Trophoblast cell (in vitro differentiated cells and primary cell): ENCODE measurements at places on chromosomes 16 and 17.

DNA sequence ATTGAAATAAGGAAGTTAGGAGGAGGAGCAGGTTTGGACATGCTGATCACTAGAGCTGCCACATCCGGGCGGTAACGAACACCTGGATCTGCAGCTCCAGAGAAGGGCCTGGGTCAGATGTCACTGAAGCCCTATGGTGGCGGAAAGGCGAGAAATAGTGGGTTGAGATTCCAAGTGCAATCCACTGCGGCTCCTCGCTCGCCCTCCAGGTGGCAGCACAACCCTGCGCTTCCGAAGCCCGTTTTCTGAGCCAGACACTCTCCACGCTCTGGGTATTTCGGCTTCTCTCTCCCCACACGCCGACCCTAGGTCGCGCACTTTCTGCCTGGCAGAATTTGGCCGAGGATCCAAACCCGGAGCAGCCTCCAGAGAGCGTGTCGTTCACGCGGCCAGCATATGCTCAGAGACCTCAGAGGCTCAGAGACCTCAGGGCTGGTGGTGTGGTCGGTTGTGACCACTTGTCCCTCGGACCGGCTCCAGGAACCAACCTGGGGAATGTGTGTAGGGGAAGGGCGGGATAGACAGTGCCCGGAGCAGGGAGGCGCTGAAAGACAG, 922 bp upstream of the SLC2A4 start:
- DNase-seq: peak; percentile 95

DNA sequence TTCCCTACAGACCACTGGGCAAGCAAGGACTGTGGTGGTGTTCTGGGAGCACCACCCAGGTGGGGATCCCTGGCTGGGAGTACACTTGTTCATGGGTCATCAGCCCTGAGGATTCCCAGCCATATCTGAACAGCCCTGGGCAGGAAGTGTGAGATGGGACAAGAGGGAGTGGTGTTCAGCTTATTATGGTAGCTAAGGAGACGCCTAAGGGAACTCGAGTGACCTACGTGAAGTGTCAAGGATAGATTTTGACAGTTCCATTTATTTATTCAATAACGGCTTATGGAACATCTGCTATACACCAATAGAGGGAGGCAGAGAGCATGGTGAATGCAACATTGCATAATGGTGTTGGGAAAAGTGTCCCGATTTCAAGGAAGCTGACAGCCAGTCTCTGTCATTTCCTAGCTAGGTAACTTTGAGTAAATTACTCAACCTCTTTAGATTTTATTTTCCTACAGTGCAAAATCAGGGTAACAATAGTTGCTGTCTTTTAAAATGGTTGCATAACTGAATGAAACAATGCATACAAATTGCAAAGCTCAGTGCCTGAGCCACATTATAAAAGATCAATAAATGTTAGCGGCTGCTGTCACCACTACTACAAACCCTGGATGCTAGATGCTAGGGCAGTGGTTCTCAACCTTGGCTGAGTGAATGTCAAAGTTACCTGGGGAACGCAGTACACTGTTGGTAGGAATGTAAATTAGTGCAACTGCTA, 534.1 kb downstream of the GRIN2A start:
- peak; percentile 73 for DNase-seq

DNA sequence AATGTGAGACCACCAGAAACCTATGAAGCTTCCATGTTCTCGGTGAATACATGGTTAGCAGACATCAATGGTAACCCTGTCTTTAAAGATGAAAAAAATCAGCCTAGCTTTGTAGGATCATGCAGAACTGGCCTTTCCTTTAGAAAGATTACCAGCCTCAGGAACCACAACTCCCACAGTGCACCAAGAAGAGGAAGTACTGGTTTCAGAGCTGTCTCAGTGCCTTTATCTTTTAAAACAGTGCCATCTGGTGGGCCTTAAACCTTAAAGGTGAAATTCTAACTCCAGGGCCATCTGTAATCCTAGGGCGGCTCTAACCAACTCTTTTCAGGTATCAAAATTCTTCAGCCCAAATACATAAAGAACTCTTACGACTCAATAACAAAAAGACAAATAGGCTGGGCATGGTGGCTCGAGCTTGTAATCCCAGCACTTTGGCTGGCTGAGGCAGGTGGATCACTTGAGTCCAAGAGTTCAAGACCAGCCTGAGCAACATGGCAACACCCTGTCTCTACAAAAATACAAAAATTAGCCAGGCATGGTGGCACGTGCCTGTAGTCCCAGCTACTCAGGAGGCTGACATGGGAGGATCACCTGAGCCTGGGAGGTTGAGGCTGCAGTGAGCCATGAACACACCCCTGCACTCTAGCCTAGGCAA, 5.4 kb downstream of the ATPAF2 start:
- peak; percentile 65 for DNase-seq

DNA sequence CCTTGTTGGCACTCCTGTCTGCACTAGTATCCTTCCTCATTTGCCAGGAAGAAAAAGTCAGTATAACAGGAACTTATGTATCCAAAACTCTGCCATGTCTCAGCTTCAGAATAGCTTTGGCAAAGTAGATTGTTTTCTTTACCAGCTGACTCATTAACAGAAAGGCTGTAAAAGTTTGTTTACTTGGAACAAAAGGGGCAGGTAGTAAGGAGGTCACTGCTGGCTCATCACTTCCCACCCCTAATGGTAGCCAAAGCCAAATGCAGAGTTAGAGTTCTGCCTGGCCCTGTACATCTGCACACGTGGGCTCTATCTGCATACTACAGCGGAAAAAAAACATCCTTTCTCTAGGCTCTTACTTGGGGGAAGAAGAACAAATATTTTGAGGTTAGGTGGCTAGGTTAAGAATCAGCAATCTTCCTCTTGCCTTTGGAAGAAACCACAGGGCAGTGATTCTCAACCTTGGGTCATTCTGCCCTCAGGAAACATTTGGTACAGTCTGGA, 90.9 kb upstream of the BCAR1 start:
- DNase-seq: no peak

DNA sequence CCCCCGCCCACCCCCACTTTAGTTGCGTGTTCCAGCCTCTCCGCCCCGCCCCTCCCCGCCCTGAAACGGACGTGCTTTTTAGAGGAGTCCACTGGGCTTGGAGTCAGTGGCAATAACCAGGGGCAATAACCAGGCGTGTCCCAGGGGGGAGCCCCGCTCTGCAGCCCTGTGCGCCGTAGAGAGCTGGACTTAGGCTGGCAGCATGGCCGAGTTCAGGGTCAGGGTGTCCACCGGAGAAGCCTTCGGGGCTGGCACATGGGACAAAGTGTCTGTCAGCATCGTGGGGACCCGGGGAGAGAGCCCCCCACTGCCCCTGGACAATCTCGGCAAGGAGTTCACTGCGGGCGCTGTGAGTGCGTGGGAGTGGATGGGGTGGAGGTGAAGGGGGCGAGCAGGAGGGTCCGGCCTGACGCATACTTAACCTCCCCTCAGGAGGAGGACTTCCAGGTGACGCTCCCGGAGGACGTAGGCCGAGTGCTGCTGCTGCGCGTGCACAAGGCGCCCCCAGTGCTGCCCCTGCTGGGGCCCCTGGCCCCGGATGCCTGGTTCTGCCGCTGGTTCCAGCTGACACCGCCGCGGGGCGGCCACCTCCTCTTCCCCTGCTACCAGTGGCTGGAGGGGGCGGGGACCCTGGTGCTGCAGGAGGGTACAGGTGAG, at the start of gene ALOX15B:
Gene ALOX15B, plus strand, starts transcription at position 106 of the 657 bp plus-strand sequence. Its CDS starts 97 bp downstream, at position 203.
- DNase-seq: no peak

DNA sequence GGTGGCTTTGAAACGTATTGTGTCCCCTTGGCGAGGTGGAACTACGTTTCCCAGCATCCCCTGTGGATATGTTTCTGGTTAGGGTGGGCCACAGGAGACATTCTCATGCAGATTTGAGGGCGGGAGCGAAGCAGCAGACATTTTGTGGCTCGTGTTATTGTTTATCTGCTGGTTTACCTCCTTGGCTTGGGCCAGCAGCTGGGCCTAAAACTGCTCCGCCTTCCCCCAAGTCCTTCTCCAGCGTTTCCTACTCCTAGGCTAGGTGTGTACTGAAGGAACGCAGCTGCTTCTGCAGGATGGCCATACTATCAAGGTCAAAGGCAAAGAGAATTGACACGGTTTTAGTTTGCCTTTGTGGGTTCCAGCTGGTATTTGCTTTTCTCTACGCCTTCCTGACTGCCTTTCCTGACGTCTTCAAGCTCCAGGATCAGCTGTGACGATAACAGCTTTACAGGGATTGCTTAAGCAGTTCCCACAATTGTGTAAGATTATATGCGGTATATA, 17.2 kb upstream of the WSB1 start:
- no peak for DNase-seq

- DNase-seq: no peak
These were observed 5.8 kb downstream of the SEPHS2 start for GRCh38 chr16:30439720-30440348.

- DNase-seq: no peak
These were observed 36.2 kb downstream of the IL4R start for GRCh38 chr16:27350006-27350405.

DNA sequence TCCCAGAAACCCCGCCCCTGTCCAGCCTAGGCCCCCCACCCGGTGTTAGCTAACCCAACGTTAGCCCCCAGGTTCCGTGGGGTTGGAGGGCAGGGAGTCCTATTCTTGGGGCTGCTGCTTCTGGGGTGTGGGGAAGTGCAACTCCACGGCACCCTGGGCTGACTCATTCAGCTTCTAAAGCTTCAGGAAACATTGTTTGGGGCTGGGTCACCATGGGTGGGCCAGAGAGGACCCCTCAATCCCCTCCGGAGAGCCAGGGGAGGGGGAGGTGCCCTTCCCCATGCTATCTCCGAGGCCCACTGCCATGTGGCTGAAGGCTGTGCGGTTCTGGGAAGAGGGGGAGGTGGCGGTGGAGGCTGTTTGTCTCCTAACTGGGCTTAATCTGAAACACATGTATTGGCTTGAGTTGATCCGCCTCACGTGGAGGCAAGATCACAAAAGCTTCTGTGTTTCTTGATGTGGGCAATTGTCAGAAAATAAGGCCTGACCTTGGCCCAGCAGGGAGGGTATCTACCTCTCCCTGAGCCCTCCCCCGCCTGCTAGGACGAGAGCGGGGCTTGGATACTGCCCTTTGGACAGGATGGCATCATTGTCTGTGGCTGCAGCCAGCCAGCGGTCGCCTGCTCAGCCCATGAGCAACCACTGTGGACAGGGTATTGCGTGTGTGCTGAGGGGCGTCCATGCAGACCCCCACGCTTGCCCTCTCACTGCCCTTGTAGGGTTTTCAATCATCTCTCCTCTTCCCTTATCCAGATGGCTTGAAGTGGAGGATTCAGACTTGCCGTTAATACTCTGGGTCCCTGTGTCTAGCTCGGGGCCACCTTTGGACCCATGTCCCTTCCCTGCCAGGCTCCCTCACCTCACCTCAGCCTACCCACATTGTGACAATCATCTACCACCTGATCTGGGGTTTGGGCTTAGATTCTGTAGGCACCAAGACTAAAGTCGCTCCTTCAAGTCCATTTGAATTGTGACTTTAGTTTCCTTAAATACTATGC, 1.3 kb downstream of the SERPINF1 start:
- DNase-seq: no peak

GRCh38 chr16:9055115-9055514, 36.3 kb upstream of the HAPSTR1 start:
- no peak for DNase-seq

GRCh38 chr17:55383771-55384642, 37.6 kb downstream of the MMD start:
- no peak for DNase-seq

DNA sequence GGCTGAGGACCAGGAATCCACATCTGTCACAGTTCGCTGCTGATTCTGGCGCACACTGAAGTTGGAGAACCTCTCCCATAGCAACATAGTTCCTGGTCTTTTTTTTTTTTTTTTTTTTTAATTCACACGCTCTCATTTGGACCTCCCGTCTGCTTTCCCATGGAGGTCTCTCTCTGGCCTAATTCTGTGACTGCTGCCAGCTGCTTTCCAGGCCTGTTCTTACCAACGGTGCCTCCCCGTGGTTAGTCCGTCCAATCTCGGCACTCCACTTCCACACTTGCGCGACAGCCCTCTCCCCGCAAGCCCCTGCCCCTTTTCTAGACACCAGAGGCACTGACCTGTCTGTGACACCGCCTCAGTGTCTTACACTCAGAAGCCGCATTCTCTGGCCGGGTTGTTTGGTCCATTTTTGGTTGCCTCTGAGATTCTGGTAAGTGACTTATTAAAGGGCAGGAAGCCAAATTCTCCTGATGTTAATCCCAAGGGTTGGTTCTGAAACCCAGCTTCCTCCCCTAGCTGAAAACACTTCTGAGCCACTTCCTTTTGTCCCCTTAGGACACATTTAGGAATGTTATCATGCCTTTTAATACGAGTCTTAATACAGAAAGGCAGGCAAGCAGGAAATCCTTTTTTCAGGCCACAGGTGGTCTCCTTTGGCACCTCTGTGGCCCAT, 1.1 kb upstream of the AKTIP start:
- DNase-seq: peak; percentile 23

DNA sequence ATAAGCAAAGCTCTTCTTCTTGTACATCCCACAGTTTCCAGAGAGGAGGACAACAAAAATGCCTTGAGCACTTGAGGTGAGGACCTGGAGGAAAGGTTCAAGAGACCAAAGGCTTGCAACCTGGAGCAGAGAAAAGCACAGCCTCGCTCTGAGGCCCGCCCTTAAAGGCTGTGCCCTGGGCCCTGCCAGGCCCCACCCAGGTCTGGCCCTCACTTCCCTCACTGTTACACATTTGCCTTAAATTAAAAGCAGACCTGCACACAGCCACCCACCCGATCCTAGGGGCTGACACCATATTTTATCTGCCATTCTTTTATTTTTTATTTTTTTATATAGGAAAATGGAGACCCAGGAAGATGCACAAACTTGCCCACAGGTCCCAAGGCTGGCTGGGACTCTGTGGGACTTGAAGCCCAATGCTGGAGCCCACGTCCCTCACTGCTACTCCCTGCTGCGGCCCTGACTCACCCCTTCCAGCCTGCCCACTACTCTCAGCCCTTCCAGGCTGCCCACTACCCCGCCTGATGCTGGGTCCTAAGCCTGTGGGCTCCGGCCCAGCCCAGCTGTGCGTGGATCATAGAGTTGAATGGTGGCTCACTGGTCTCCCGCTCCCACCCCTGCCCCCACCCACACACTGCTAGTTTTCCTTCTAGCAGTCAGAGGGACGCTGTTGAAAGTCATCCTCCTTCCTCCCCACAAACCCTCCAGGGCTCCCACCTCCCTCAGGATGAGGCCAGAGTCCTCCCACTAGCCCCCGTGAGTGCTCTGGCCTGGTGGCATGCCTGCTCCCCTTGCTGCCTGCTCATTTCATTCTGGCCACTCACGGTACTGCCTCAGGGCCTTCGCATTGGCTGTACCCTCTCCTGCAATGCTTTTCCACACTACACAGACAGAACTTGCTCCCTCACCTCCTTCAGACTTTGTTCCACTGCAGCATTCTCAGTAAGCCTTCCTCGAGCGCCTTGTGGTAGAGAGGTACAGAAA, 77.6 kb upstream of the MED9 start:
- no peak for DNase-seq

- no peak for DNase-seq
These were observed 1.3 kb downstream of the NETO2 start for GRCh38 chr16:47142486-47142820.
